Nasal cavity respiratory epithelium epithelial cell of viscerocranial mucosa (primary cell): ENCODE measurements at places on chromosomes 2 and 18. TPM values are rescaled to one million over a fixed set of nuclear protein-coding genes. Genes with fewer than 3 reads are reported as not detected.

The ALPG gene
- total RNA-seq: not detected in 2 replicates

The HAAO gene
- total RNA-seq: 0.50 TPM in 1 of 2 replicates, not detected in the other

The INHBB gene
- 0.21 and 0.34 TPM in 2 replicates for total RNA-seq

The ARHGEF4 gene
- 81.3 and 81.4 TPM in 2 replicates for total RNA-seq

The BOLL gene
- total RNA-seq: not detected in 2 replicates

The GKN1 gene
- not detected in 2 replicates for total RNA-seq
